ENCODE measurements at places on chromosomes 7 and 10.

- no peak for DNase-seq
Measured at GRCh38 chr10:102923601-102924000, 5.5 kb downstream of the CNNM2 start.

- DNase-seq: peak; percentile 51
Measured at GRCh38 chr10:105950410-105950809, 1214.1 kb downstream of the SORCS1 start.

DNA sequence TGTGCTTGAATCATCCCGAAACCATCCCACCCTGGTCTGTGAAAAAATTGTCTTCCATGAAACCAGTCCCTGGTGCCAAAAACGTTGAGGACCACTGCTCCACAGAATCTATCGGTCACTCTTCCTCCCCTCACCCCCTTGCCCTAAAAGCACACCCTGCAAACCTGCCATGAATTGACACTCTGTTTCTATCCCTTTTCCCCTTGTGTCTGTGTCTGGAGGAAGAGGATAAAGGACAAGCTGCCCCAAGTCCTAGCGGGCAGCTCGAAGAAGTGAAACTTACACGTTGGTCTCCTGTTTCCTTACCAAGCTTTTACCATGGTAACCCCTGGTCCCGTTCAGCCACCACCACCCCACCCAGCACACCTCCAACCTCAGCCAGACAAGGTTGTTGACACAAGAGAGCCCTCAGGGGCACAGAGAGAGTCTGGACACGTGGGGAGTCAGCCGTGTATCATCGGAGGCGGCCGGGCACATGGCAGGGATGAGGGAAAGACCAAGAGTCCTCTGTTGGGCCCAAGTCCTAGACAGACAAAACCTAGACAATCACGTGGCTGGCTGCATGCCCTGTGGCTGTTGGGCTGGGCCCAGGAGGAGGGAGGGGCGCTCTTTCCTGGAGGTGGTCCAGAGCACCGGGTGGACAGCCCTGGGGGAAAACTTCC, 784 bp upstream of the SERPINE1 start:
- DNase-seq: peak; percentile 72

- no peak for DNase-seq
Measured at GRCh38 chr10:58993480-58994221, 182.8 kb upstream of the PHYHIPL start.

DNA sequence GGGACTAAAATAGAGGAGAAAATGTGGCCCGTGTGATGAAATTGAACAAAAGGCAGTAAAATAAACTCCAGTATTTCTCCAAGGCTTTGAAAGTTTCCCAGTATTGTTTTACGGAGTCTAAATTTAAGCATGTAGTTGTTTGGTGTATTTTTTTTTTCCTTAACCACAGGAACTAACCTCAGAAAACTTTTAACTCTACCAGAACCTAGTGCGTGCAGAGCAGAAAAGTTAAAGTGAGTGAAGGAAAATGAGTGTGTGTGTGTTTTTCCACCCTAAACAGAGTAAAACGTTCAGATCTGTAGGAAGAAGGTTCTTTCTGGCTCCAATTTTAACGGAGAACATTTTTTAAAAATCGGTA, 812 bp downstream of the PROSER2 start:
- DNase-seq: no peak

DNA sequence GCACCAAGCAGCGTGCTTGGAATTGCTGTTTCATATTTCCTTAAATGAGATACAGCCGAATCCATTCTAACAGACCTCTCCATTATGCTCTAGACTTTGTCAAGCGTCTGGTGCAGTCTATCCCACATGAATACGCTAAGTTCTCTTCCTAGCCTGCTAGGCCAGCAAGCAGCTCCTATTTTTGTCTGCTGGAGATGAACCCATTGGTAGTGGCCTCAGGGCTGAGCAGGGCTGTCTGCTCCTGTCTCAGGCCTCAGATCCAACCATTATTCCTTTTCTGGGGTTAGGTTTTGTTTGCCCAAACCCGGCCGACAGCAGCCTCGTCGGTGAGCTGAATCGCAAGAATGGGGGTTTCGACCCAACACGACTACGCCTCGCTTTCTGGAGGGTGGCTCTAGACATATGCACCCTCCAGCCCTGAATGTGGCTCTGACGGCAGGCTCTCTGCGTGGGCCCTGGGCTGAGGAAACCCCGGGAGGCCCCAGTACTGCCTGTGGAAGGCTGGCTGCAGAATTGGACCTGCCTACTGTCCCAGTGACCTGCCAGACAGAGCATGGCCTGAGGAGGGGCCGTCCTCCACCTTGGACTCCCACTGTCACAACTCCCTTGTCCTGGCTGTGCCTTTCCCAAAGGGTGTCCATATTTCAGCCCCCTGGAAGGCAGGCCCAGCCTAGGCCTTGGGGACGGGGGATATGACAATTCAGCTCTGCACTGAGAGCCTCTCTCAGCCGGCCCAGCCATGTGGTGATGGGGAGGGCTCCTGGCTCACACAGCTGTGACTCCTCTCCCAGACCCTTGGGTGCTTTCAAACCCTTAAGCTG, 267.9 kb upstream of the TCERG1L start:
- DNase-seq: no peak

All from fibroblast of skin of right quadriceps (primary cell).